Inflammatory macrophage (primary cell): ENCODE measurements at places on chromosomes 16 and 17.

DNA sequence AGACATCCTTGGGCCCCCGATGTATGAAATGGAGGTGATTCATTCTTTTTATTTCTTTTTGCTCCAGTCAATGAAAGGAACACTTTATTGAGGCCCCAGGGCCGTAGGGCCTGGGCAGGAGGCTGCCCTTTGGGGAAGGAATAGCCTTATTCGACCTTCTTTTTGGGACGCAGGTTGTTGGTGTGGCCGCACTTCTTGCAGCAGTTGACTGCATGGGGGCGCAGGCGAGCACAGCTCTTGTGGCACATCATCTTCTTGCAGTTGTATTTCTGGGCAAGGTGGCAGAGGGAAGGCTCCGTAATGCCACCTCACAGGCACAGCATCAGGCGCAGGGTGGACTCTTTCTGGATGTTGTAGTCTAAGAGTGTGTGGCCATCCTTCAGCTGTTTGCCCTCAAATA, 50.9 kb downstream of the SIAH1 start:
- no peak for DNase-seq

DNA sequence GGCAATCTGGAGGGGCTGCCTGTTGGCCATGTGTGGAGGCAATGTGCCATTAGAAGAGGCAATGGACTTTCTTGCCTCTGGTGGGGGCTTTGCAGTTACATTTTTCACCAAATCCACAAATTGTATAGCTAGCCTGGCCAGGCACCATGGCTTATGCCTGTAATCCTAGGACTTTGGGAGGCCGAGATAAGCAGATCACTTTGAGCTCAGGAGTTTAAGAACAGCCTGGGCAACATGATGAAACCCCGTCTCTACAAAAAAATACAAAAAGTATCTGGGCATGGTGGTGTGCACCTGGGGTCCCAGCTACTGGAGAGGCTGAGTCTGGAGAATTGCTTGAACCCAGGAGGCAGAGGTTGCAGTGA, 2.7 kb upstream of the RNF112 start:
- no peak for DNase-seq

DNA sequence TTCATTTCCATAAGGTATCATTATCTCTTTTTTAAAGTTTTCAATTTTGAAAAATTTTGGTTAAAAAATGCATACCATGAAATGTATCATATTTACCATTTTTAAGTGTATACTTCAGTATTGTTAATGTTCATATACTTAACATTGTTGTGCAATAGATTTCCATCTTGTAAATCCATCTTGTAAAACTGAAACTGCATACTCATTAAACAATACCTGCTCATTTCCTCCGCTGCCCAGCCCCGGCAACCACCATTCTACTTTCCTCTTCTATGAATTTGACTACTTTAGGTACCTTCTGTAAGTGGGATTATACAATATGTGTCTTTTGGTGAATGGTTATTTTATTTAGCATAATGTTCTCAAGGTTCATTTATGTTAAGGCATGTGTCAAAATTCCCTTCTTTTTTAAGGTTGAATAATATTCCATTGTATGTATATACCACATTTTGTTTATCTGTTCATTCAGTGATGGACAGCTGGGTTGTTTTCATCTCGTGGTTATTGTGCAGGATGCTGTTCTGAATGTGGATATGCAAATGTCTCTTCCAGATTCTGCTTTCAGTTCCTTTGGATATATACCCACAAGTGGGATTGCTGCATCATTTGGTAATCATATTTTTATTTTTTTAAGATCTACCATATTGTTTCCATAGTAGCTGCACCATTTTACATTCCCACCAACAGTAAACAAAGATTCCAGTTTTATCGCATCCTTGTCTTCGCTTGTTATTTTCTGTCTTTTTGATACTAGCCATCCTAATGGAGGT, 6.7 kb downstream of the CCL2 start:
- DNase-seq = peak; percentile 33

GRCh38 chr16:85418978-85419491, 194.1 kb upstream of the GSE1 start:
- DNase-seq = no peak

DNA sequence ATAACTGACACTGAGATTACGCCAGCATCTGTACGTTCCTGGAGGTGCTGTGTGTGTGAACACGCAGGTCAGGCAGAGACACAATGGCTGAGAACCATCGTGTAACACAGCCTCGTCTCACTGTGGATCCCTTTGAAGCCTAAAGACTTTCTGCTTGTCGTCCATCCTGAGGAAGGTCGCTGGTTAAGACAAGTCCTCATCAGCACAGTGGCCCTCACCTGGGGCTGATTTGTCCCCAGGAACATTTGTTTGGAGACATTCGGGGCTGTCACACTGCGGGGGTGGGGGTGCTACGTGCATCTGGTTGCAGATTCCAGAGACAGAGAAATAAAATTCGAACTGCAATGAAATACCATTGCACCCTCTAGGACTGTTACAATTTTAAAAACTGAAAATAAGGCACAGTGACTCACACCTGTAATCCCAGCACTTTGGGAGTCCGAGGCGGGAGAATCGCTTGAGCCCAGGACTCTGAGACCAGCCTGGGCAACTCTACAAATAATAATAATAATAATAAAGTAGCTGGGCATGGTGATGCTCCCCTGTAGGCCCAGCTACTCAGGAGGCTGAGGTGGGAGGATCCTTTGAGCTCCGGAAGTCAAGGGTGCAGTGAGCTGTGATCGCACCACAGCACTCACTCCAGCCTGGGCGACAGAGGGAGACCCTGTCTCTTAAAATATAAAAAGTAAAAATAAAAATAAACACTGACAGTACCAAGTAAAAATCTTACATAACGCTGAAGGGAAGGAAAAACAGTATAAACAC, 112.0 kb upstream of the METRNL start:
- no peak for DNase-seq

DNA sequence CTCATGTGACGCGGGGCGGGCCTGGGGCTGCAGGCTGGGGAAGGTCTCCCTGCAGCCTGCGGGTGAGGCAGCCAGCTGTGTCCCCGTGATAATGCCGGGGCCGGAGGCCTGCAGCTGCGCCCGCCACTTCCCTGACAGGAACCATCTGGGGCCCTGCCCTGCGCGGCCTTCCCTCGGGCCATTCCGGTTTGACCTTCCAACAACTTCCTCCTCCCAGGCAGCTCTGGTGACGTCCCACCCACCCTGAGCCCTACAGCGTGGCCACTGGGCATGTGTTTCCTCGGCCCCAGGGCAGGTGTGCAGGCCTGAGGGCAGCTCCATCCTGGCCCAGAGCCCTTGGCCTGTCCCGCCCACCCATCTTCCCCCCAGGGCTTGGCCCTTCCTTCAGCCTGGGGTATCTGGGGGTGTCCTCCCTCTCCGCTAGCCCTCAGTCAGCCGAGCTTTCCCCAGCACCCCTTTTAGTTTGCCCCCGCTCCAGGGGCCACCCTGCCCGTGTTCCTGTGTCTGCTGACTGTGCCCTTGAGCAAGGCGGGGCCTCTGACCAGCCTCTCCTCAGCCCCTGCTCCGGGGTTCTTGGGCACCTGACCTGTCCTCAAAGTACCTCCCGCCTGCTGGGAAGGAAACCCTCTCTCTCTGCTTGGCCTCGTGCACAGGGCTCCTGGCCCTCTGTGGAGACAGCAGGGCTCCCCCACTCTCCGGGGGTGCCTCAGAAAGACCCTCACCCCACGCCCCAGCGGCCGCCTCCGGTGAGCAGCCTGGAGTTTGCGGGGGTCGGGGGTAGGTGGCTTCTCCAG, at the start of gene CBFA2T3:
CBFA2T3 (minus strand) TSS at position 190 of the 794 bp plus-strand sequence. CDS start 400 bp downstream, outside the sequence.
- DNase-seq = peak; percentile 76

GRCh38 chr16:81480606-81481206, 36.1 kb downstream of the CMIP start:
- peak; percentile 38 for DNase-seq

DNA sequence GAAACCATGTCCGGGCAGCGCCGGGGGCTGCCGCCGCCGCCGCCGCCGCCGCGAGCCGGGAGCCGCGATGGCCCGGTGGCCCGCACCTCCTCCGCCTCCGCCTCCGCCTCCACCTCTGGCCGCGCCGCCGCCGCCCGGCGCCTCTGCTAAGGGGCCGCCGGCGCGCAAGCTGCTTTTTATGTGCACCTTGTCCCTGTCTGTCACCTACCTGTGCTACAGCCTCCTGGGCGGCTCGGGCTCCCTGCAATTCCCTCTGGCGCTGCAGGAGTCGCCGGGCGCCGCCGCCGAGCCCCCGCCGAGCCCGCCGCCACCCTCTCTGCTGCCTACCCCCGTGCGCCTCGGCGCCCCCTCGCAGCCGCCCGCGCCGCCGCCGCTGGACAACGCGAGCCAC, 587 bp downstream of the HS3ST4 start:
- no peak for DNase-seq

GRCh38 chr17:48441231-48441711, 11.3 kb upstream of the SKAP1 start:
- peak; percentile 6 for DNase-seq

DNA sequence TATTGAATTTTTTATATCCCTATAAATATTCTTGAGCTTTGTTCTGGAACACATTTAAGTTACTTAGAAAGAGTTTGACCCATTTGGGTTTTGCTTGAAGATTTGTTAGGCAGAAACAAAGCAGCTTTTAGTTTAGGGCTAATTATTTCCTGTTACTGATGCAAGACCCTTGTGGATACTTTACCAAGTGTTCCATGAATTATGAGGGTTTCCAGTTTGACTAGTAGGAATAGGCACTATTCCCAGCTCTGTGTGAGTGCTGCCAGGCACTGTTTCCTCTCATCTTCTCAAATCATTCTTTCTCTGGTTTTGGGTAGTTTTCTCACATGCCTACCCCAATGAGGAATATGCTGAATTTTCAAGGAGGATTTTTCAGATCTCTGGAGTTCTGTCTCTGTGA, 80.0 kb downstream of the SPACA3 start:
- no peak for DNase-seq
